ENCODE measurements at places on chromosomes 4 and X. TPM values are rescaled to one million over a fixed set of nuclear protein-coding genes. Genes with fewer than 3 reads are reported as not detected.

GRCh38 chrX:78029663-78030062 is 60.2 kb upstream of the PGAM4 start:
- DNase-seq, result peak; percentile 28

DNA sequence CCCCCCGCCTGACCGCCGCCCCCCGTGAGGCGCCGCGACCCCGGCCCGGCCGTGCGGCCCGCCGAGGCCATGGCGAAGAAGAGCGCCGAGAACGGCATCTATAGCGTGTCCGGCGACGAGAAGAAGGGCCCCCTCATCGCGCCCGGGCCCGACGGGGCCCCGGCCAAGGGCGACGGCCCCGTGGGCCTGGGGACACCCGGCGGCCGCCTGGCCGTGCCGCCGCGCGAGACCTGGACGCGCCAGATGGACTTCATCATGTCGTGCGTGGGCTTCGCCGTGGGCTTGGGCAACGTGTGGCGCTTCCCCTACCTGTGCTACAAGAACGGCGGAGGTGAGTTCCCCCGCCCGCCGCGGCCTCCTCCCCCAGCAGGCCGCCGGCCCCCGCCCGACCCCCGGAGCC is 780 bp downstream of the SLC6A8 start:
- no peak for DNase-seq

CXCL6 gene
- total RNA-seq, result not detected

ERAS gene
- total RNA-seq, result not detected

PABPC1L2B gene
- not detected for total RNA-seq

CABS1 gene
- not detected for total RNA-seq
